NCI-H345 (cell line): ENCODE measurements at places on chromosomes 5 and 9.

DNA sequence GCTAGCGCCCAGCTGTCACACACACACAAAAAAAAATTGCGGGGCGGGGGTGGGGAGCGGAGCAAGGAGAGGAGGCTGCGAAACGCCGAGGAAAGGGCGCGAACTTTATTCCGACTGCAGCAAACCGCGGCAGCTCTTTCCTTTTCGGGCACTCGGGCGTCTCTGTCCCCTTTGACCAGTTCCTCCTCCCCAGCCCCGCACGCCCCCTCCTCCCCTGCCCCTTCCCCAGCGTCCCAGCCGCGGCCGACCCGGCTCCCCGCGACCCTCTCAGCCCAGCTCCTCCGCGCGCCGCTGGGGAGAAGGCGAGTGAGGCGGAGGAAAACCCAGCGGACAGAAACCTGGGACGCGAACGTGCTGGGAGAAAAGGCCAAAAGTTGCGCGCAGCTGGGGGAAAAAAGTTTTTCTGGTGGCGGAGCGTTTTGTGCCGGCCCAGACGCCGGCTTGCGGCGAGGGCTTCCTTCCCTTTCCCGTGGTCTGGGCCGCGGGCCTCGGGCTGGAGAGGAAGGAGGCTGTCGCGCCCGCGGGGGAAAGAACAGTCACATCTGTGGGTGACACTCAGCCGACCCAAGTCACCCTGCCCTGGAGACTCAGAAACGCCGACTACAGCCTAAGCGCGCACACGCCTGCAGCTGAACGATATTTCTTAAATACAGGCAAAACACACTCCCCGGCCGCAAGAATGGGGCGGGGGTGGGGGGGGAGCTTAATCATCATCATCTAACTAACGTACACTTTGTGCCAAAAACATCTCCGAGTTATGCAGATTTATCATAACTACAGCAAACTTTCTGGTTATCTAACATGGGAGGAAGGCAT is 1.1 kb upstream of the BNC2 start:
- no peak for DNase-seq

- no peak for DNase-seq
Observed at GRCh38 chr9:3036333-3036700, 192.4 kb upstream of the PUM3 start.

- no peak for DNase-seq
Observed at GRCh38 chr9:135098400-135099105, 11.1 kb downstream of the OLFM1 start.

DNA sequence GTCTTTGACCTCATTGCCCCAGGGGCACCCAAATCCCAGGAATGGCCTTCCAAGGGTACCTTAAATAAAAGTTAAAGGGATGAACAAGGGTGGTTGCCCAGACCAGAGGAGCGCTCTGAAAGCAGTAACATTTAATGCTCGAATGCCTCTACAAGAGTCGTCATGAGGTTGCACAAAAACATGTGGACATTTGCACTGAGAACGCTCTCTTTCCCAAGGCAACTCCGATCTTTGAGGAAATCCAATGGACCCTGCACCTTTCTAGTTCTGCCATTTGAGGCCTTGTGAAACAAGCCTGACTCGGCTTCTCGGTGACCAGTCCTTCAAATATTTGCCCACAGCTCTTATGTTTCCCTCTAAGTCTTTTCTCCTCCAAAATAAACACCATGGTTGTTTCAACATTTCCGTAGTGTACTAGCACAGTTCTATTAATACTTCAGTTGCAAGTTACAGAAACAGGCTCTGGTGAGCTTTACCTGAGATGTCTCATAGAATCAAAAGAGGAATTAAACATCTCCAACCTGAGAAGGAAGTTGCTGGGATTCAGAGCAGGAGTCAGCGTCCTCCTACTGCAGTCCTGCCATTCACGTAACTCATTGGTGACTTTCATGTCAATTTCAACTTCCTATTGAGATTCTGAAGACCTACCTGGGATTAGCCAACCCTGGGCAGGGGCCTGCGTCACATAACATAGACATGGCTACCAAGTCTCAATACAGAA is 168.8 kb upstream of the RAI14 start:
- no peak for DNase-seq

DNA sequence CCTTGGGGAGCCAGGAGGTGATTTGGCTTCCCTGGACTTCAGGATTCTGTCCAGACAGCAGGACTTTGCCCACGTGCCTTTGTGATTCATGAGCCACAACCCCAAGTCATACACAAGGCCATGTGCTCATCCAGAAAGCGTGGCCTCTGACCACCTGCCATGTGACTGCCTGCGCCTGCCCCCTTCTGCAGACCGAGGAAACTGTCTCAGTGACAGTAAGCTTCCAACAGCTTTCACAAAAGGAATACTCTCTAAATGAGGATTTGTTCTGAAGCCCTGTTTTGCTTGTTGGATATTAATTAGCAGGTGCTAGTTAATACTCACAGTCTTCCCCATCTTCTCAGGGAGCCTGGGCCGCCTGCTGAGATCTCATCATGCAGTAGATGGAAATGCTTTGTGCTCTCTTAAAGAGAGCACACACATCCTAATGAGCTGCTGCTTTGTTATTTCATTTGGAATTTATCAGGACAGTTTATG is 36.9 kb upstream of the ANGPTL2 start:
- DNase-seq, result no peak

DNA sequence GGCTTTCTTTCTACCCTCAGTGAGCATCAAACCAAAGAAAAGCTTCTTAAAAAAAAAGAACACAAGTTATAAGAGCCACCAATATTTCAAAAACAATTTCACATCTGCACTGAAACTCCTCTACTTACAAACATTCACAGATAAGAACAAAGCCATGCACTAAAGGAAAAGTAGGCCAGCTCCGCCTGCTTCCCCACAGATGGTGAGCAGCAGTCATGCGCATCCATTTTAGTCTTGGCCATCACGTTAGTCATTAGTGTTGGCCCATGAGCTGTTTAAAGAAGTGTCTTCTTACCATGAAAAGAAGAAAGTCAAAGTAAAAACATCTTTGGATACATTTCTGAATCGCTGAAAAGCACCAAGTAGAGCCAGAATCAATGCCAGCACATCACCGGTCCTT is 40.0 kb upstream of the SMIM23 start:
- DNase-seq, result no peak

- DNase-seq, result no peak
Observed at GRCh38 chr9:92971776-92972175, 24.5 kb downstream of the FGD3 start.

DNA sequence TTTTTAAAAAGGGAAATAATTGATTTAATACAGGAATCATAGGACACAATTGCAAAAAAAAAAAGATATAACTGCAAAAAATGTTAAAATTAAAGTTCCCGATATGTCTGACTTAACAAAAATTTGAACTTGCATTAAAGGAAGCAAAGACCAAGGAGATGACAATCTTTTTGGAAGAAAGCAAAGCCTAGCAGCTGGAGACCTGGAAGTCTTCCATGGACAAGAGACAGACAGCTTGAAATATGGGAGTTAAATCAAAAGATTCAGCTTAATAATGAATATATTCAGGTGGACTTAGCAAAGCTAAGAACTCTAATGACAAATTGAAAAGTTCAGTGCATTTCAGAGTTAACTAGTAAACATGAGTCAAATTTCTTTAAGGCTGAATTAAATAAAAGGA is 568.7 kb upstream of the RGMB start:
- no peak for DNase-seq

DNA sequence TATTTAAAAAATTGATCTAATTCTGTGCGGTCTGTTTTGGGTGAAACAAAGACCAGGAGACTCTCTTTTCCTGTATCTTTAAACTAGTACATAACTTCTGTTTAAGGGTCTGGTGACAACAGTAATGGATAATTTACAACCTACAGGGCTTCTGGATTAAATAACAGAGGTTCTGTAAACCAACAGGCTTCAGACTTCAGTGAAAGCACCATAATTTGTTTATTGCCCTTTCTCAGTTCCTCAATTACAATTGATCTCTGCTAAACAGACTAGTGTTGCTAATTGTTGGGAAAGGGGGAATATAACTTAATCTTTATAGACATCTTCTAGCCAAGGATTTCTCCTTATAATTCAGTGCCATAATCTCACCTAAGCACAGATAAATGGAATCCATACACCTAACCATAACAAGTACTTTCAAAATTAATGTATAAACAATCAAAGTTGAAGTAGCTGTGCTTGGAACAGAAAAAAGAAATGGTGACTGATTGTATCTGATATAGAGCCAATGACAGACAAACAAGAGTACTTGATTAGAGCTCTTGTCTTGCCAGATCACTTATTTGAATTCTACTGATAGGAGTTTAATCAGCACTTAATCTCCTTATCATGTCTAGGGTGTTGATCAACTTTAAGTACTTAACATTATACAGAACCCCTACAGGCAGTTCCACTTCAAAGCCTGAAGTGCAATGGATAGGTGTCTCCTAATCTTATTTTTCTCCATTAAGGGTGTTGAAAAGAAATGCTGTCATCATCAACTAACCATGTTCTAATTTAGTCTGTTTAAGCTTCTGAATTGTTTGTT is 536.0 kb downstream of the NR2F1-AS1 start:
- no peak for DNase-seq

DNA sequence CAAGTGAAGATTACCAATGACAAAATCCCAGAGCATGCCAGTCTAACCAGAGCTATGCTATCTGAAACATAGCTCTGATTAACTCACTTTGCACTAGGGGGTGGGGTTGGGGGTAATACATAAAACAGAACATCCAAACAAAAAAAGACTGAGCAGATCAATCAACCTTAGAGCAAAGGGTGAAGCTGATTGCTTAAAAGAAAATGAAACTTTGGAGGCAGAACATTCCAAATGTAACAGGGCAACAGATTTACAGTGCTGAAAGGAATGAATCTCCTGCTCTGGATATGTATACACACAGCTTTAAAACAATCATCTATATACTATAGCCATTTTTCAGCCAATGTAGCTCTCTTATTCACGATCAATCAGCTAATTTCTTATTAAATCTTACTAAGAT is 4.9 kb downstream of the IL6ST start:
- DNase-seq, result no peak

DNA sequence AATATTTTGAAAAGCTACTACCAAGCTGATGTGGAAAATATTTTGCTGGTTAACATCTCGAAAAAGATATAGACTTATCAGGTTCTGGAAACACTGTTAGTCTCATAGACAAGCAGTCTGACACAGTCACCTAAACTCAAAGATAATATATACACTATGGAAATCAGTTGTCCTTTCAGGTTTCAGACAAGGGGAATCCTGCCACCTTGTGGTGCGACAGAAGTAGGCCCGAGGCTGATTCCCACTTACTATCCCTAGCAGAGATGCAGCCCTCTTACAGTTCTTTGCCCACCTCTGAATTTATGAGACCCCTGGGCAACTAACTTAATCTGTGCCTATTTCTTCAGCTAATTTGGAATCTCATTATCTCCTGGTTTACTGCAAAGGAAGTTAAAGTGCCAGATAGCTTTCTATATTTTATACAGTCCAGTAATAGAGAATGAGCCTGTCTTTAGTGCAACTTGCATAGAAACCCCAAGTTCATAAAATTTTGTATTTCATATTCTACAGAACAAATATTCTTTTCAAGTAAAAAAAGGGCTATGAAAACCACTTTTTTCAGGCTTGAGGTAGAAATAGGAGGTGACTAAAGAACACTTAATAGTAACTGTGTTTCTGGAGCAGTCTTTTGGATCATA is 16.9 kb downstream of the RAD1 start:
- peak; percentile 67 for DNase-seq

GRCh38 chr5:109411627-109412026 is 1.9 kb upstream of the PJA2 start:
- no peak for DNase-seq

DNA sequence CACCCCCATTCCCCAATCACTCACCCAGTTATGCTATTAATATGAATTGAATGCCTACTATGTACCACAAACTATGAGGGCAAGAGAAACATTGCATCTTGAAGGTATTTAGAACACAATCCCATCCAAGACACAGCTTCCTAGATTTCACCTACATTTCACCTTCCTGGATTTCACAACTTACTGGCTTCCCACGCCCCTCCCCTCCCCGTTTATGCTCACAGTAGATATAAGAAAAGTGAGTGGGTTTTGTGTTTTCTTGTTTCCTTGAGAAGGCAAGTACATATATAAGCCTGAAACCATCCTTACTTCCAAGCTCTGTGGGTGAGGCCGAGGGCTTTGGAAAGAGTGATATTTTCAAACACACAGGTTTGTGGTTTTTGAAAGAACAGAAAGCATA is 465.0 kb downstream of the BNC2 start:
- no peak for DNase-seq

DNA sequence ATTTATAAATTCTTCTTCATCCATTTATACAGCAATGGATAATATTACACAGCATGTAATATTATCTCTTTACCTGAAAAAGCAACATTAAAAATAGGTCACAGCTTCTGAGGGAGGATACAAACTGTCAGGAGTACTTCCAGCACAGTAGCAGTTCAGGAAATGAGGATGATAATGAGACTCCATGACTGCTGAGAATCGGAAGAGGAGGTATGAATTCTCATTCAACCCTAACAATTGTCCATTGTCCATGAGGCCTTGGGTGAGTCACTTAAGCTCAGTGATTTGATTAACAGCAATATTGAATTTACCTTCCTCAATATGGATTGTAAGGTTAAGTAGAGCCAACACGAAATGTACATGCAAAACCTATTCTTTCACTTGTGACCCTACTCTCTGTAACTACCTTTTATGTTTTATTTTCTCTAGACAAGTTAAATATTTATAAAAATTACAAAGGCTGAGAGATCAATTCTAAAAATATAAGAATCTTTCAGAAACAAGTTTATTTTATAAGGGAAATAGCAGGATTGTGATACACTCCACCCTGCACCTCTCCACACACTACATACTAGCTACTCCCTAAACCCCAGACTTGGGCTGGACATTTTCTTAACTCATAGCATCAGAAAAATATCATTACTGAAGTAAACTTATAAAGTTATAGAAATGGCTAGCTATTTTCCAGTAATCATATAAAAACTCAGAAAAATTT is 159.1 kb upstream of the ACOT12 start:
- DNase-seq, result no peak

DNA sequence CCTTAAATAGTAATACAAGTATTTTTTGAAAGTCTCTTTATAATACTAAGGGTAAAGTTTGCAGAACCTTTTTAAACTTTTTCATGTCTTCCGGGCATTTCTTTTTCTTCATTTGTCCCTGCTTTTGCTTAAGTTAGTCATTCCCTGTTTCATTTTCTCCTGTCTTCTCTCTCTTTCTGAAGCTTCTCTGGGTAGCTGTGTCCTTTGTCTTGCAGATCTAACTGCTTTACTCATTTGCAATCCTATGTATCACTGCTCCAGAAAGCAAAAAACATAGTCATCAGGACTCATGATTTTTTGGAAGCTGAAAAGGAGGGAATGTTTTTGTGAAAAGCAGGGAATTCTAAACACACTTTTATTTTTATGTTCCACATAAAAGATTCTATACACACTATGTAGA is 301.7 kb downstream of the MRPS30 start:
- DNase-seq, result no peak

GRCh38 chr5:80146046-80146445 is 109.8 kb downstream of the SERINC5 start:
- peak; percentile 81 for DNase-seq

GRCh38 chr5:56950626-56951125 is 1.2 kb downstream of the MIER3 start:
- peak; percentile 4 for DNase-seq

- peak; percentile 28 for DNase-seq
Observed at GRCh38 chr5:138504799-138505198, 38.2 kb downstream of the ETF1 start.
